ENCODE measurements at places on chromosomes 1 and 21. TPM values are rescaled to one million over a fixed set of nuclear protein-coding genes. Genes with fewer than 3 reads are reported as not detected.
A peak's percentile ranks its signal among the peaks of the same experiment; 100 is the strongest.

GRCh38 chr1:150366416-150367296 lies 2.7 kb downstream of the RPRD2 start:
- DNase-seq = no peak

DNA sequence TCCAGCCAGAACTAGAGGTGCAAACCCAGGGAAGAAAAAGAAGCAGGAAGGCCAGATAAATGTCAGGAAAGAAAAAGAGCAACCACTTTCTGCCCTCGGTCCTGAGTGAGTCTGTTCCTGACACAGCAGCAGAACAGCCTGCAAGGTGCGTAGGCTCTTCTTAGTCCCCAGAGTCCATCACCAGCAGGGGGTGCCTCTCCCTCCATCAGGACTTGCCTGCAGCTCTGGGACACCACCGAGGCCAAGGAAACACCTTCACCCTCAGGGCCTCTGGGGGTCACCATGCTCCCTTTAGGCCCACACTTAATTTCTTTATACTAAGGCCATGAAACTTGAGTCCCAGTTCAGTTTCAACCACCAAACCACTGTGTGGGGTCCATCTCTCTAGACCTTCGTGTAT lies 43.7 kb upstream of the NFASC start:
- peak; percentile 26 for DNase-seq

- peak; percentile 29 for DNase-seq
Observed at GRCh38 chr1:46413596-46413985, 19.5 kb downstream of the FAAH start.

- DNase-seq = no peak
Observed at GRCh38 chr1:227823537-227823936, 8.1 kb downstream of the PRSS38 start.

DNA sequence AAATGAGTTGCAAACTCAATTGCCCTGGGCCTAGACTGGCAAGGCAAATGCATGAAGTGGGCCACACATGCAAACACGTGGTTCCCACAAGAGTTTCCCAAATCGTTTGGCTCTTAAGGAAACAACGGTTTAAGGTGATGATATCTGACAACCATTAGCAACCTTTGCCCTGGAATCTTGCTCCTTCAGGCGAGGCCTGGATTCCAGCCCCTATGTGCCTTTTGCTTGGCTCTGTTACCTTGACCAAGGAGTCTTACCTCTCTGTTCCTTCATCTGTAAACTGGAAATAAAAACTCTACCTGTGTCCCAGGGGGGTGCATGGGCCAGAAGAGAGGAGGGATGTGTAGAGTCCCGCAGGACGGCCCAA lies 72.1 kb upstream of the CASZ1 start:
- no peak for DNase-seq

DNA sequence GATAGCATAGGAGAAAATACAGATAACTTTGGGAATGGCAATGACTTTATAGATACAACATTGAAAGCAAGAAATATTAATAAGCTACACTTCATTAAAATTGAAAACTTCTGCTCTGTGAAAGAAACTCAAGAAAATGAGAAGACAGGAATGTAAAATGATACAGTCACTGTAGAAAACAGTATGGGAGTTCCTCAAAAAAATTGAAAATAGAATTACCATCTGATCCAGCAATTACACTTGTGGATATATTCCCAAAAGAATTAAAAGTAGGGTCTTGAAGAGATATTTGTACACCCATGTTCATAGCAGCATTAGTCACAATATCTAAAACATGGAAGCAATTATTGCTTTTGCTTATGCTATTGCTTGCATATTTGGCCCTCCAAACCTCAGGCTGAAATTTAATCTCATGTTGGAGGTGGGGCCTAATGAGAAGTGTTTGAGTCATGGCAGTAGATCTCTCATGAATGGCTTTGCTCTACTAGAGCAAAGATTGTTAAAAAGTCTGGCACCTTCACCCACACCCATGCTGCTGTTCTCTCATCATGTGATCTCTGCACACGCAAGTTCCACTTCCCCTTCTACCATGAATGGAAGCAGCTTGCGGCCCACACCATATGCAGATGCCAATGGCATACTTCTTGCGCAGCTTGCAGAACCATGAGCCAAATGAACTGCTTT lies 15.3 kb upstream of the AHCYL1 start:
- no peak for DNase-seq

DNA sequence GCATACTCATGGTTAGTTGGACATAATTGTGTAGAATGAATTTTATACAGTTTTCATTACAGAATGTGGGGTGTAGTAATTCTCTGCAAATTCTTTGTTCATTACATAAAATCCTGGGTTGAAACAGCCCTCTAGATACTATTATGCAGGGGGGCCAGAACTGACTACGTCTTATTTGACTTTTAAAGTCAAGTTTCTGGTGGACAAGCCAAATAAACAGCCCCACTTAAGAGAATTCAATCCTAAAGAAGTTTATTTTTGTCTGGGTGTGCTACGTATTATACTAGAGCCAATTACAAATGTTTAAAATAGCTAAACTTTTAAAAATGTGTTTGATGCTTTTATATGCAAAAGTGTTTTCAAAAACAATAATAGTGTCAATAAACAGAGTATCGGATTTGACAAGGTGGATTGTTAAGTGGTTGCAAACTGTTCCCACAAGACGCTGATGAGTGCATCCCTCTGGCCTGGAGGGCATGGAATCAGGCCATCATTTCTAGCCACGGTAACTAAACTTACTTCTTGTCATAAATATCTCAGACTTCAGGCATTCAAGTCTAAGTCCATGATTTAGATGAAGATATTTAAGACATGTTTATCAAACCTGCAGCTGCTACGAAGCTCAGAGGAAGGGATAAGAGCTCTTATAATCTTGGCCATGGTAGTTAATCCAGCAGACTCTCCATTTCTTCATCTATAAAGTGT lies 646.3 kb downstream of the KIF26B start:
- DNase-seq = no peak

DNA sequence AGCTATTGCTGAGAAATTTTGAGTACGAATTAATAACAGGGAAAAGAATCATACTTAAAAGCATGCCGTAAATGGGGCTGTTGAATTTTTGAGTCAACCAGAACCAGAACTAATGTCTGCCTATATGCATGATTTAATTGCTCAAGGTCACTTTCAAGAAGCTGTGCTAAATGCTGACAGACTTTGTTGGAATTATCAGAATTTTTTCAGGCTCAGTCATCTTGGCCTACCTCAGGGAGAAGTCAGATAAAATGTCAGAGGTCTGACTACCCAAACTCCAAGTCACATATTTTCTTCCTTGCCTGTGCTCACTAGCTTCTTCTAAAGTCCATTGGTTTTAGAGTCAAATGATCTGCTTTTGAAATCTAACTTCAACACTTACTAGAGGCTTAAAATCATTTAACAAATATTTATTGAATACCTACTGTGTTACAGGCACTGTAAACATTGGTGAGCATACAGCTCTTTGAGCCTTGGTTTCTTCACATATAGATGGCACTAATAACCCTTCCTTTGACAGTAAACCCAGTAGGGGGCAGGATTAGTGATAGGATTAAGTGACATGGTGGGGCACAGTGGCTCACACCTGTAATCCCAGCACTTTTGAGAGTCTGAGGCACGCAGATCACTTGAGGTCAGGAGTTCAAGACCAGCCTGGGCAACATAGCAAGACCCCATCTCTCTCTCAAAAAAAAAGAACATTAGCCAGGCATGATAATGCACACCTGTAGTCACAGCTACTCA lies 121.2 kb upstream of the SLC44A3 start:
- DNase-seq = no peak

GRCh38 chr1:100893718-100894117 lies 924 bp downstream of the EXTL2 start:
- no peak for DNase-seq

DNA sequence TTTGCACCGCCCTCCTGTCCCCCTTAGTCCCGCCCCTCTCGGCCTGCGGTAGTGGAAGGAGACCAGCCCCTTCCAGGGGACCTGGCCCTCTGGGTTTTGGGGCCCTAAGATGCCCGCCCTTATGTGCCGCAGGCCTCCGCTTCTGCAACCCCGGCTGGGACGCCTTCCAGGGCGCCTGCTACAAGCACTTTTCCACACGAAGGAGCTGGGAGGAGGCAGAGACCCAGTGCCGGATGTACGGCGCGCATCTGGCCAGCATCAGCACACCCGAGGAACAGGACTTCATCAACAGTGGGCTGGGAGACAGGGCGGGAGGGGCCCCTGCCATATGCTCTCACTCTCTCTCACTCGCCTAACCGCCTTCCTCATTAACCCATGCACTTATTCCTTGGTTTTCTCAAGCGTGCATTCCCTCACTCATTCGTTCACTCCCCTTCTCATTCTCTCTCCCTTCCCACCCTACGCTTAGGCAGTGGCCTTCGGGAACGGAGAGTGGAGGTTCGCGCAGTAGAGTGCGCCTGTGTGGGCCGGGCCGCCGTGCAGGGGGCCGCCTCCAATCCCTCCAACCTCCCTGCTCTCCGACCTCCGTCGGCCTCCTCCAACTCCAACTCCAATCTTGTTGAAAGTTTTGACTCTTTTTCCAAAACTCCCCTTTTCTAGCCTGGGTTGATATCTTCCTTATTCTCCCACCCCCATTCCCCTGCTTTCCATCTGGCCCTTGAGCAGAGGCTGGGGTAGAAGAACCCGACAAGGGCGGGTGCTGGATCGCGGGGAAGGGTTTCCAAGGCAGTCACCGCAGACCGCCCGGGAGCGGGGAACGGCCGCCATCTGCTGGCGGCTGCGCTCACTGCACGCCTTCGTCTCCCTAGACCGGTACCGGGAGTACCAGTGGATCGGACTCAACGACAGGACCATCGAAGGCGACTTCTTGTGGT lies 15.2 kb downstream of the BCAN start:
- DNase-seq = peak; percentile 74

- DNase-seq = no peak
Observed at GRCh38 chr1:1144843-1145546, 28.7 kb upstream of the TTLL10 start.

GRCh38 chr1:113530021-113530420 lies 139.7 kb downstream of the MAGI3 start:
- DNase-seq = no peak

- no peak for DNase-seq
Observed at GRCh38 chr1:38082769-38083263, 36.2 kb upstream of the POU3F1 start.

- no peak for DNase-seq
Observed at GRCh38 chr21:44658913-44659595, 1.3 kb downstream of the KRTAP12-3 start.

- DNase-seq = peak; percentile 76
Observed at GRCh38 chr1:203287109-203287893, 18.0 kb upstream of the BTG2 start.

GRCh38 chr1:66231681-66232463 lies 302.1 kb upstream of the SGIP1 start:
- DNase-seq = no peak

- no peak for DNase-seq
Observed at GRCh38 chr1:209800984-209801834, 4.7 kb downstream of the IRF6 start.

DNA sequence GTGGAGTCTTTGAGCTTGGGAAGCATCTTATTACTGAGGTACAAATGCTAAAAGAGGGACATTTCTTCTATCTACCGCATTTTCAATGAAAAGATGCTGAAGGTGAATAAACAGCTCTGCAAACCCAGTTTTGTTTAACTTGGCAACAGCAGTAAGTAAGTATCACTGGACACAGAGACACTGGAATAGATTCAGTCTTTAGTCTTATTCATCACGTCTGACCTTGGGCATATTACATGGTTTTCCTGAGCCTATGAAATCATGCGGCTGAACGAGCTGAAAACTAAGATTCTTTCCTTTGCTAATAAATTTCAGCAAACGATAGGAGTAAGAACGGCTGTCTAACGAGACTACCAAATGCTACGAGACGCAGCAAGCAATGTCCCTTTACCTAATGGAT lies 207.4 kb downstream of the GABPA start:
- no peak for DNase-seq

- peak; percentile 70 for DNase-seq
Observed at GRCh38 chr1:235888119-235888643, 21.5 kb upstream of the LYST start.

DNA sequence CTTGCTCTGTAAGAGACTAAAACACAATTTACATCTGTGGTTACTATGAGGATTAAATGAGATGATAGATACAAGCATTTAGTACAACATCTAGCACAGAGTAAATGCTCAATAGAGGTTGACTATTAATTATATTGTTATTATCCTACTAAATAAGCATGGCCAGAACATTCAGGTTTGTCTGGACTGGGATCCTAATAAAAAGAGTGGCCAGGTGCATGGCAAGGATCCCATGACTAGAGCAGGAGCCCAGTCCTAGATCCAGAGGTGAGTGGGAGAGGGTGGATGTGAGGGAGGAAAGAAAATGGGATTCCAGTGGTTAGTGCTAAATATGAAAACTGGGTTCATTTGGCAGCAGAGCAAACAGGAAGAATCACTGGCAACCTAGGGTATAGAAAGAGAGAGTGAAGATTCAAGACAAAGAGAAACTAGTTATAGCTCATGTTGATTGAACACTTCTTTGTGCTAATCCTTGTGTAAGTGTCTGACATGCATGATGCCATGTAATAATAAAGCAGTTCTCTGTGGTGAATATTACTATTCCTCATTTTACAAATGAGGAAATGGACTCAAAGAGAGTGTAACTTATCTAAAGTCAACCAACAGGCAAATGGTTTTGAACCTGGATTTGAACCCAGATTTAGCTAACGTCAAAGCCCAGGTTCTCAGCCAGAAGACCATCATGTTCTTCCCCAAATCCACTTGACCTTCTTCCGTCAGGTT lies 71.1 kb upstream of the FGGY start:
- no peak for DNase-seq

The TSTD1 gene
- 44.8 TPM for total RNA-seq

The SLC25A34 gene
- total RNA-seq = 0.76 TPM

The FAM72B gene
- 24.6 TPM for total RNA-seq

The GBP6 gene
- total RNA-seq = 0.23 TPM

The MSH4 gene
- total RNA-seq = 0.35 TPM

The ST6GALNAC3 gene
- total RNA-seq = 3.0 TPM

The SLFNL1 gene
- 0.08 TPM for total RNA-seq

The GPR89A gene
- 29.0 TPM for total RNA-seq

The ADIPOR1 gene
- total RNA-seq = 77.3 TPM

The AMPD1 gene
- not detected for total RNA-seq

The ECM1 gene
- total RNA-seq = 0.88 TPM

Data from activated naive CD8-positive, alpha-beta T cell treated with anti-CD3 and anti-CD28 coated beads for 36 hours (primary cell).